Fibroblast of skin of scalp (primary cell): ENCODE measurements at places on chromosomes 3 and 15.

GRCh38 chr3:51954713-51955112 is 468 bp upstream of the GPR62 start:
- no peak for DNase-seq

- DNase-seq, result no peak
These were observed 28.3 kb upstream of the TASOR start for GRCh38 chr3:56711344-56711743.

GRCh38 chr15:43134157-43134635 is 810 bp downstream of the TMEM62 start:
- DNase-seq, result no peak

DNA sequence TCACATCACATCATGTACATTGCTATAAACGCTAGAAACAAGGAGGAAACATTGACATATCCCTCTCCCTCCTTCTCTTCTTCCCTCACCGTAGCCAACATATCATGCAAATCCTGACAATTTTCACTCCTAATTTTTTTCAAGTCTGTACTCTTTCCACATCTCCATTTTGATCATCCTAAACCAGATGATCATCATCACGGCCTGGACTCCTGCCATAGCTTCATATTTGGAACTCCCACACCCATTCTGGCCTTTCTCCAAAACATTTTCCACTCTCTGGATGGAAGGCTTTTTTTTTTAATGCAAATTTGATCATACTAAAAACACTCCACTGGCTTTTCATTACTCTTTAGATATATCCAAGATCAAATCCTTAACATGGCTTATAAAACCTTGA is 248.0 kb upstream of the CNTN3 start:
- DNase-seq, result peak; percentile 72

GRCh38 chr3:60920519-60920918 is 330.7 kb downstream of the FHIT start:
- DNase-seq, result no peak

- no peak for DNase-seq
These were observed 73.5 kb upstream of the SPATA16 start for GRCh38 chr3:173214576-173214975.

DNA sequence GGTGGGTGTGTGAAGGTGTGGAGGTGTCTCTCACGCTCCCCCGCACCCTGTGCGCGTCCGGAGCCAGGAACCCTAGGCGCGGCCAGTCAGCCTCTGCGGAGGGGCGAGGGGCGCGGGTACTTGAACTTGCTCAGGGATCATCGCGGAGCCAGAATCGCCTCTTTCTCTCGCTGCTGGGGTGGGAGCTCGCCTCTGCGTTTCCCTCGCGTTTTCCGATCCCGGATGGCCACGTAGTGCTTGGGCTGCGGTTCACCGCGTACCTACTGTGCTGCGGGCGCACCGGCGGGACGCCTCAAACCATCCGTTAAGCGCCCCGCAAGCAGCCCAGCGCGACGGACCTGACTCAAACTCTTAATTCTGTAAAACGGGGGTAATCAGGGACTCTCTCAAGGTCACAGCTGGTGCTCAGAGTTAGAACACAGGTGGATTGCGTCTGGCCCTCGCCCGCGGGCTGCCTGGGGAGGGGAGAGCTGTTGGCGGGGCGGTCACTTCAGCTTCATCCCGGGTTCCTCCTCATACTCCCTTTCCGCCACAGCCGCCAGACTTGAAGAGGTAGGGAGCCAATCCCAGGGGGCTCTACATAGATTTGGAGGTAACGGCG is 686 bp downstream of the MYRIP start:
- no peak for DNase-seq

DNA sequence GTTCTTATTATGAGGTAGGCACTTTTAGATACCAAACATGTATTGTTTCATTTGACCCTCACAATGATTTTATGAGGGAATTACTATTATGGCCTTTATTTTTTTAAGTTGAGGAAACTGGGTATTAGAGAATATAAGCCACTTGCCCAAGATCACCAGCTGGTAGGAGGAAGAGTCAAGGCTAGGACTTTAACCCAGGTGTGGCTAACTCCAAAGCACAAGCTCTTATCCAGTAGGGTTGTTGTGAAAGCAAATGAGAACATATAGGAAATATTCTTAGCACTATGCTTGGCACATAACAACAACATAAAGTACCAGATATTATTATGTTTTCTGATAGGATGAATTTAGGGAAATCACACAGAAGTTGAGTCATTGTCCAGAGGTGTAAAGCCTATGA is 7.9 kb downstream of the BTLA start:
- DNase-seq, result no peak

DNA sequence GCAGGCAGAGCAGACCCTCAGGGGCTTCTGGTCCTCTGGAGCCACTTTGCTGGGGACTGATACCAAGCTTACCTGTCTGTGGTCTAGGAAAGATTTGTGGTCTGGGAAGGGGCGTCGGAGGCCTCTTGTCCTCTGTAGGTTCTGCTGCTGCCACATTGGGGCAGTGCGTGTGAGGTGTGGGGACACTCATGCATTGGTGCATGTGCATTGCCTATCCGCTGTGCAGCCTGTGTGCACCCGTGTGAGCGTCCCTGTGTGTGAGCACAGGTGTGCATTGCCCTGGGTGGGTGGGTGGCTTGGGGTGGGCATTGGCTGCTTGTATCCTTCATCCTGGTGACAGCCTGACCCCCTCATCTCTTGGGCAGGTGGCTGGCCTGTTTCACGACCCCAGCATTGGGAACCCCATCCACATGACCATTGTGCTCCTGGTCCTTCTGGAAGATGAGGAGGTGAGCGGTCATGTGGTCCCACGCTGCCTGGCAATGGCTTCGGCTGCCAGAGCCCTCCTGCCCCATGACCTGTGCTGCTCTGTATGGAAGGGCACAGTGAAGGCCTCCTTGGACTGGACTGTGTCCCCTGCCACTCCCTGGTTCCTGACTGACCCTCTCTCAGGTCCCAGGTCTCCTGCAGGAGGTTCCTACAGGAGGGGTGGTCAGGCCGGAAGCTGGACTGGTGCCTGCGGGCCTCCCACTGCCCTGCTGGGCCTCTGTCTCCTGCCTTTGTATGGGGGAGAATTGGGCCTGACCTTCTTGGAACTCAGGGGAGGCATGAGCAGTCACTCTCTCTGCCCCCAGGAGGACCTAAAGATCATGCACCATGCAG is 41.5 kb downstream of the SAXO2 start:
- DNase-seq, result no peak

DNA sequence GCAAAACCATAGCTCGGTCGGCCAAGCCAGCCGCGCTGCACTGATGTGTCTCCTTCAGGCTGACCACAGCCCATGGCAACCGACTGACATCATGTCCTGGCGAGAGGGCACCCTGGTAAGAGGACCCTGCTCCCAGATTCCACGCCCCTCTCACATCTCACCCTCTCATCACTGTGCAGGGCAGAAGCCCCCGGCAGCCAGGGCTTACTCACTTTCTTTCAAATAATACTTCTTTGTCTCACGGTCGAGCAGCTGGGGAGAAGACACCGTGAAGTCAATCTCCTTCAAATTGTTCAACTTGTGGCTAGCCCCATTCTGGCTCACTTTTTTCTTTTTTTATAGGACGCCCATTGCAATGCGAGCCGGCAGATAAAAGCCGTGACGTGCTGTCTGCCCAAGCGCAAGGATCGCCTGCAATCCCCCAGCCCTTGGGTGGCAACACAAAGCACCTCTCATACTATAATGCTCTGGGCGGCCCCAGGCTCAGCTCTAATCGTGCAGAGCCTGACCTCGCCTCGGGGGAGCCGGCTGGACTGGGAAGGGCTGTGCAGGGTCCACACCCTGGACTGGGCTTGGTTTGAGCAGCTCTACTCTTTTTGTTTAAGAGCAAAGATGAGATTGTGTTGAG is 33.6 kb downstream of the VGLL4 start:
- no peak for DNase-seq

DNA sequence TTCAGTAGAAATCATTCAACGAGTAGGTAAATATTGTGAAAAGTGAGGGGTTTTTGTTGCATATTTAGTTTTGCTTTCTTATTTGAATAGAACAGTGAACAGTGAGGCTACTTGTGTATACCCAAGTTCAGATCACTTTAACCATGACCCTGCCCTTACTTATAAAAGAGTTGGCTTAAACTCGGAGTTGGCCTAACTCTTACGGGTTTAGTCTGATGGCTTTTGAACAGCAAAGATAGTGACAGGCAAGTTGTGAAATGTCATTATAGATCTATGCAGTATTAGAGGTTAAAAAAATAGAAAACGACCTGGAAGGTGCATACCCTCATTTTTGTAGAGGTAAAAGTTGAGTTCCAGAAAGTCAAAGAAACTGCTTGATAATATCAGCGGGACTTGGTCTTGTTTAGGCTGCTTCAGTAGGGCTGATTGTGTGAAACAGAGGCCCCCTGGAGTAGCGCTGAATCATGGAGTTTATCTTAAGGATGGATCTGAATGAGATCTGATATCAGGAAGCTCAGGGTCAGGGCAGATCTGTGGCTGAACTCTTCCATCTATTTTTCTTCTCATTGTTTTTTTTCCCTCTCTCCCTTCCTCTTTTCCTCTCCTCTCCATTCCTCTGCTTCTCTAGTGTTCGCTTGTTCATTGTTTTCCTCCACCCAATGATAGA is 359.8 kb downstream of the LPP start:
- DNase-seq, result no peak

- DNase-seq, result no peak
These were observed 60.8 kb downstream of the ZNF609 start for GRCh38 chr15:64521201-64521600.

DNA sequence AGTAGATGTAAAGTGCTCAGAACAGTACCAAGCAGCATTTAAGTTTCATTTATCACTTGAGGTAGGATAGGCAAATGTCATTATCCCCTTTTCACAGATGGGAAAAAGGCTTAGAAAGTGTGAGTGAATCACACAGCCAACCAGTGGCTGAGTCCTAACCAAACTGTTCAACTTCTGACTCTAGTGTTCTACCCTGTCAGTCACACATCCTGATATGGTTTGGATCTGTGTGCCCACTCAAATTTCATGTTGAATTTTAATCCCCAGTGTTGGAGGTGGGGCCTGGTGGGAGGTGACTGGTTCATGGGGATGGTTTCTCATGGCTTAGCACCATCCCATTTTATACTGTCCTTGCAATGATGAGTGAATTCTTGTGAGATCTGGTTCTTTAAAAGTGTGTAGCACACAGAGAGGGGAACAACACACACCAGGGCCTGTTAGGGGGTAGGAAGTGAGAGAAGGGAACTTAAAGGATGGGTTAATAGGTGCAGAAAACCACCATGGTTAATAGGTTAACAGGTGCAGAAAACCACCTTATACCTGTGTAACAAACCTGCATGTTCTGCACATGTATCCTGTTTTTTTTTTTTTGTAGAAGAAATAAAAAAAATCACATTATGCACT is 304.7 kb downstream of the SUCLG2 start:
- peak; percentile 30 for DNase-seq

DNA sequence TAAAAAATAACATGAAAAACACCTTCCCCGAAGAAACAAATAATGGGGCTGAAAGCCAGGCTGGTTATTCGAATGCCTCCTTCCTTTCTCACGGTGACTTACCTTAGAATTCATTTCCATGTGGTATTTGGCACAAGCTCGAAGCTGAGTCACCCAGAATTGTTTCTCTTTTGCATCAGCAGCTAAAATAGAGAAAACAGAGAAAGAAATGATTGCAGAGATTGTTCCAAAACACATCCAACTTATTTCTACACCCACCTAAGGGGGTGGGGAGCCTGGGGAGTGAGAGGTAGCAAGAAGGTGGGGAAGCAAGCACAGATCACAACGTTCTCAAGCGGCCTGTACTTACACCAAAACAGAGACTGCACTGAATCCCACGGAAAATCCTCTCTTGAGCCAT is 104.7 kb downstream of the OSBPL10 start:
- DNase-seq, result peak; percentile 60

DNA sequence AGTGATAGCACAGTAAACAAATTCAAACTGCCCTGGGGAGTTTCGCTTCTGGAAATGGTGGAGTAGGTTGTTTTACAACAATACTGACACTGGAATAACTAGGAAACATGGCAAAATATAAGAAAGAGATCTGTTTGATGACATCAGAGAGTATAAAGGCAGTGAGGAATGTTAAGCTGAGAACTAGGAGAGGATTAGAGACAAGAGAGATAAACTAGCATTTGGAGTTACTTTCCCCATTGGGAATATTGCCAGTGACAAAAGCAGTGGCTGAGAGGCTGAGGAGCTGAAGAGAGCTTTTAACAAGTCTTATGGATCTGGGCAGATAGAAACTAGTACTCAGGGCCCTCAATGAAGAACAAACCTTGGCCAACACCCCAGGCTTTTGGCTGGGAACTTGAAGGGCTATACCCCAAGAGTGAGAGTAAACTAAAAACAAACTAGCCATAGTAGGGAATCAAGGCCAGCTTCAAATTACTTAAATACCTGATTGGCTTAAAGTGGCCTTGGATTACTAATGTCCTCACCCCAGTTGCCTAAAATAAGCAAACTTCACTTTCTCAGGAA is 280.4 kb downstream of the KLF13 start:
- peak; percentile 30 for DNase-seq

GRCh38 chr15:26106556-26106955 is 243.4 kb upstream of the ATP10A start:
- no peak for DNase-seq

GRCh38 chr15:53072077-53072476 is 281.9 kb upstream of the ONECUT1 start:
- DNase-seq, result peak; percentile 11

DNA sequence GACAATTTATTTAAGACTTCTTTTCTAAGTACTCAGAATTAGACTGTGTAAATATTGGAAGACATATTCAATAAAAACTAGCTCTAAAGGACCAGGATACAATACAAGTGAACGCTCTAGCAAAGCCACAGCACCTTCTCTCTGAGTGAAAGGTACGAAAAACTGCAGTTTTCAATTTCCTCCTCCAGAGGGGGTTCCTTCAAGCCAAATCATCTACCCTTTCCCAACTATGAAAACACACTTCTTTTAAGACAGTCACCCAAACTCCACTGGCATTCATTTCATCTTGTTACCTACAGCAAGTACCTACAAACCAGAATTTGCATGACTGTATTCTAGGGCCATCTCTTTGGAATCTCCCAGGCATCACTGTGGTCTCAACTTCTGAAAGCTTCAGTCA is 165.8 kb downstream of the ERC2 start:
- DNase-seq, result no peak
